Naive B cell (primary cell): ENCODE measurements at places on chromosomes 7 and 10.
A peak's percentile ranks its signal among the peaks of the same experiment; 100 is the strongest.

- peaks cover 12% of the 10 kb centered on the region for H3K27me3 ChIP-seq
- H3K4me3 ChIP-seq, result no peak overlapping the region
- H3K36me3 ChIP-seq, result no peaks in the 10 kb centered on the region
- H3K4me1 ChIP-seq, result no peaks in the 10 kb centered on the region
- no peak for DNase-seq
- H3K27ac ChIP-seq, result no peak overlapping the region
These were observed 16.2 kb downstream of the CPVL start for GRCh38 chr7:29130096-29130495.

- no peak for DNase-seq
- no peaks in the 10 kb centered on the region for H3K27me3 ChIP-seq
These were observed 154.7 kb upstream of the TMEM106B start for GRCh38 chr7:12056381-12056780.

- peaks cover 54% of the 10 kb centered on the region for H3K4me1 ChIP-seq
- H3K4me3 ChIP-seq, result peak overlapping the region; percentile 85
- peak overlapping the region; percentile 95 for H3K27ac ChIP-seq
These were observed 11.4 kb downstream of the ATG9B start for GRCh38 chr7:151012911-151013347.

- H3K27me3 ChIP-seq, result no peaks in the 10 kb centered on the region
- no peak overlapping the region for H3K4me3 ChIP-seq
- no peak overlapping the region for H3K27ac ChIP-seq
- H3K36me3 ChIP-seq, result peaks cover 7% of the 10 kb centered on the region
These were observed 601.6 kb downstream of the PTPRN2 start for GRCh38 chr7:157986051-157986450.

GRCh38 chr10:35562427-35562826 lies 42.7 kb upstream of the GJD4 start:
- no peak overlapping the region for H3K4me3 ChIP-seq
- H3K36me3 ChIP-seq, result peaks cover 31% of the 10 kb centered on the region
- no peak for DNase-seq
- H3K27ac ChIP-seq, result peak overlapping the region; percentile 79

DNA sequence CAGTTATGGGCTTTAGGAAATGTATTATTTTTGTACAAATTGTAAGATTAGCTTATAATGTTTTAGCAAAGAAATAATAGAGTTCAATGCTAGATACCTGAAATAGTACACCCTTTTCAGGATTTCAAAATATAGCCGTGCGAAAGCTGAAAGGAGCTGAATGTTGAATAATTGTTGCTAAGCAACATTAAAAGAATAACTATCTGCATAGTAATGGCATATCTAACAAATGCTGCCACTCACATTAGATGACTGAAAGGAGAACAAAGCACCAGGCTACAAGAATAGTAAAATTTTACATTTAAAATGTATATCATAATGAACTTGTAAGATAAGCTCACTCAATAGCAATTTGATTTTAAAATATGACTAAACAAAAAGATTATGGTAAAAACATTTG lies 82.5 kb downstream of the SDHAF3 start:
- DNase-seq, result no peak
- no peaks in the 10 kb centered on the region for H3K4me1 ChIP-seq
- no peak overlapping the region for H3K27ac ChIP-seq
- no peak overlapping the region for H3K4me3 ChIP-seq
- no peaks in the 10 kb centered on the region for H3K27me3 ChIP-seq
- no peaks in the 10 kb centered on the region for H3K36me3 ChIP-seq

DNA sequence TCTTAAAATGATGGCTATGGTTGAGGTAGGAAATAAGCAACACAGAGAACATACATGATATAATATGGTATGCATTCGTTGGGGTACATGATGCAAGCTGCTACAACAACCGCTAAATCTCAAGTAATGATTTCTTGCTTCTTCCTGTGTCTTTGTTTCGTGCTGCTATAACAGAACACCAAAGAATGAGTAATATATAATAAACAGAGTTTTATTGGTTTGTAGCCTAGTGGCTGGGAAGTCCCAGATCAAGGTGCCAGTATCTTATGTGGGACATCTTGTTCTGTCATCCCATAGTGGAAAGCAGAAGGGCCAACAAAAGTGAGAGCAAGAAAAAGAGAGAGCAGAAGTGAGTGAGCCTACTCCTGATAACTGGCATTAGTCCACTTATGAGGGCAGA lies 689.7 kb downstream of the SUGCT start:
- H3K27me3 ChIP-seq, result no peaks in the 10 kb centered on the region
- no peak overlapping the region for H3K4me3 ChIP-seq
- H3K4me1 ChIP-seq, result no peaks in the 10 kb centered on the region
- no peaks in the 10 kb centered on the region for H3K36me3 ChIP-seq
- no peak overlapping the region for H3K27ac ChIP-seq

DNA sequence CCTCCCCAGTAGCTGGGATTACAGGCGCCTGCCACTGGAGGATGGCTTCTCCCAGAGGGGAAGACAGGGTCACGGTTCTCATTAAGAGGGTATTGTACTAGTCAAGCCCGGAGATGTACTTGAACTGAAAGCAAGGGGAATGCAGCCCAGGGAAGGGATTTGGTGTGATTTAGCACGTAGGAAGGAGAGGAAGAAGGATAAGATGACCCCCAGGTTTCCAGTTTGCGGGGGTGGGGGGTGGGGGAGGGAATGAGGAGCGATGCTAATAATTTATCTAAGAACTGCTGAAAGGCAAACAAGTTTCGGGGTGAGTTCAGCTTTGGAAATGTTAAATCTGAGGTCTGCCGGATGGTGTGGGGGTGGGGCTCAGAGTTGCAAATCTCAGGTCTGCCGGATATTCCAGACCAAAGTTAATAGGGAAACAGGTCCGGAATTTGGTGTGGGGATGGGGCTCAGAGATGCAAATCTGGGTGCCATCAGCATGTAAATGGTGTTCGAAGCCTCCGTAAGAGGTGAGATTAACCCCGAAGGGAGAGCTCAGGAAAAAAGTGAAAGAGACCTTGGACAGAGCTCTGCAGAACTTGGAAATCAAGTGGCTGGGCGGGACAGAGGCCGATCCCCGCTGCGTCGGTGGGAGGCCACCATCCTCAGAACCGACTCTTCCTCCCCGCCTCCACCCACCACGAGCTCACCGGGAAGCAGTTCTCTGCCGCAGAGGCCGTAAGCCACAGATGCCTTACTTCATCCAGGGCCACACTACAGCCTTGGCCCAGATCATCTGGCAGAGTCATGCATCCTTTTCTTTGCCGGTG lies 1.6 kb upstream of the SEPHS1 start:
- H3K36me3 ChIP-seq, result no peaks in the 10 kb centered on the region
- DNase-seq, result no peak
- peaks cover 25% of the 10 kb centered on the region for H3K27me3 ChIP-seq
- H3K4me1 ChIP-seq, result peaks cover 20% of the 10 kb centered on the region
- peak overlapping the region; percentile 75 for H3K27ac ChIP-seq

GRCh38 chr10:72375585-72375984 lies 20.9 kb upstream of the DNAJB12 start:
- H3K36me3 ChIP-seq, result no peaks in the 10 kb centered on the region
- no peak for DNase-seq
- H3K4me3 ChIP-seq, result no peak overlapping the region
- H3K27me3 ChIP-seq, result no peaks in the 10 kb centered on the region
- no peak overlapping the region for H3K27ac ChIP-seq

DNA sequence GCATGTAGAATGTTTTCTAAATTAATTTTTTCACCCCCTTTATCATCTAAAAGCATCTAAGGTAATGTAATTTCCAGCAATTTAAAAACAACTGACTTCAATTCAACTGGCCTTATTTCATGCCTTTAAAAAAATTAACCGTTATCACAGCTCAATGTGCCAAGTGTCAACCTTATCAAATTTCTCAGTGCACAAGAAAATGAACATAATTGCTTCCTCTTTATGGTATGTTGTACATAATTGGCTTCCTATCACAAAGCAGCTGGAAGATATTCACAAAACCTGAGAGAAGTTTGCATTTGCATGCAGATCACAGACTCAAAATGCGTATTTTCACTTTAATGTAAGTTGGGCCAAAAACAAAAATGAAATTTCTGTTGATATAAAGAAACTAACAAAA lies 966.4 kb downstream of the GRM8 start:
- H3K4me1 ChIP-seq, result no peaks in the 10 kb centered on the region
- no peaks in the 10 kb centered on the region for H3K36me3 ChIP-seq
- no peaks in the 10 kb centered on the region for H3K27me3 ChIP-seq
- H3K4me3 ChIP-seq, result no peak overlapping the region
- H3K27ac ChIP-seq, result no peak overlapping the region
- no peak for DNase-seq

- H3K4me3 ChIP-seq, result no peak overlapping the region
- no peak for DNase-seq
- no peaks in the 10 kb centered on the region for H3K4me1 ChIP-seq
- no peaks in the 10 kb centered on the region for H3K36me3 ChIP-seq
- peaks cover 8% of the 10 kb centered on the region for H3K27me3 ChIP-seq
- H3K27ac ChIP-seq, result no peak overlapping the region
These were observed 71.7 kb upstream of the ADAM12 start for GRCh38 chr10:126459878-126460481.

GRCh38 chr7:127690337-127690736 lies 38.3 kb downstream of the SND1 start:
- no peaks in the 10 kb centered on the region for H3K27me3 ChIP-seq
- H3K4me1 ChIP-seq, result peaks cover 25% of the 10 kb centered on the region
- H3K4me3 ChIP-seq, result no peak overlapping the region
- peaks cover 35% of the 10 kb centered on the region for H3K36me3 ChIP-seq

DNA sequence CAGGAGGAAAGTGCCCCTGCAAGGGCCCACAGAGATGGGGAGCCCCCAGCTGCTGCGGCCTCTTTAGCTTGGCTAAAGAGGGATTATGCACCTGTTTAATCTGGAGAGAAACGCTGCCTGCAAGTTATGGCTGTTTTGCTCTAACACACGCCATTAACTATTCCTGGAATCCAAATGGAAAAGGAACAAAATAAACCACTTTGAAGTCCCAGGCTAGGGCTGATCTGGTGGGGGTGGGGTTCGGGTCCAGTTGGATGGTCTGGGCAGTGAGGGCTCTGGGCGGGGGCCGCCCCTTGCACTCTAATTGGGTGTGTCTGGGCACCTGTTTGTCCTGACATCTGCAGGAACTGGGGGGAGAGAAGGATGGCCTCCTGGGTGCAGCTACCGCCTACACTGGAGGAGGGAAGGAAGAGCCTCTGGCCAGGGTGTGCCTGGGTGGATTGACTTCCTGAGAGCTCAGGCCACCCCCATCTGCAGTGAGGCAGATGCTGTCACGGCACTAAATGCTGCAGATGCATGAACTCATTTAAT lies 300.6 kb downstream of the ZEB1 start:
- peaks cover 7% of the 10 kb centered on the region for H3K36me3 ChIP-seq
- H3K27ac ChIP-seq, result no peak overlapping the region
- H3K4me1 ChIP-seq, result no peaks in the 10 kb centered on the region
- H3K27me3 ChIP-seq, result peaks cover 7% of the 10 kb centered on the region
- H3K4me3 ChIP-seq, result no peak overlapping the region

DNA sequence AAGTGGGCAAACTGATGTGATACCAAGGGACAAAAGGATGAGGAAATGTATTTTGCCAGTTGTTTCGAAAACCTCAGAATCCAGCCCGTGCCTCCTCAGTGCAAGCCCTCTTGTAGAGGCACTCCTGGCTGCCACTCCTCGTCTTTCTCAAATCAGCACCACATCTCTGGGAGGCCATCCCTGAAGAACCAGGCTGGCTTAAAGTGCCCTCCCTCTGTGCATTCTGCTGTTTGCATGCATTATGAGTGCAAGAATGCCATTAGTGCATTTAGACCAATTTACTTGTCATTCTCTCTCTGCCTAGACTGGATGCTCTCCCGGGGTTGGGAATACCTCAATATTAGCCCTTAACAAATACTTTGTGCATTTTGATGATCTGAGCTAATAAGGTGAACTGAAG lies 19.9 kb upstream of the FAM180A start:
- H3K4me1 ChIP-seq, result no peaks in the 10 kb centered on the region
- no peaks in the 10 kb centered on the region for H3K36me3 ChIP-seq
- no peak overlapping the region for H3K27ac ChIP-seq
- DNase-seq, result no peak
- H3K4me3 ChIP-seq, result no peak overlapping the region

- H3K4me3 ChIP-seq, result no peak overlapping the region
- DNase-seq, result no peak
- H3K4me1 ChIP-seq, result no peaks in the 10 kb centered on the region
- H3K27ac ChIP-seq, result no peak overlapping the region
- no peaks in the 10 kb centered on the region for H3K27me3 ChIP-seq
- no peaks in the 10 kb centered on the region for H3K36me3 ChIP-seq
These were observed 35.5 kb downstream of the SEMA3C start for GRCh38 chr7:80883154-80884025.

DNA sequence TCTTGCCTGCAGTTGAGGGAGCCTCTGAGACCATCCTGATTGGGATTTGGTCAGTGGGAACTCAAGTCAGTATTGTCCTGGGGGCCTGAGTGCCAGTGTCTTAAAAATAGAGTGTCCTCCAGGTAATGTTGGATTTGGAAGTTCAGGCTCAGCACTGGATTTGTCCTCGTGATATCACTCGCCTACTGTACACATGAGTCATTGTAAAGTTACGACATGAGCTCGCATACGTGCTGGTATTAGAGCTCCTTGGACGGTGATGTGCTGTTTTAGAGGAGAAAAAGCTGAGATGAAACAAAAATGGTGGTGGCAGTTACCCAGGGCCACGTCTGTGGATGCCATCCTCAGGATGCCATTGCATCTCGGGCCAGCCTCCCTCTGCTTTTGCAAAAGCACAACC lies 78.2 kb downstream of the MGMT start:
- H3K27me3 ChIP-seq, result no peaks in the 10 kb centered on the region
- no peak for DNase-seq
- peaks cover 3% of the 10 kb centered on the region for H3K36me3 ChIP-seq

DNA sequence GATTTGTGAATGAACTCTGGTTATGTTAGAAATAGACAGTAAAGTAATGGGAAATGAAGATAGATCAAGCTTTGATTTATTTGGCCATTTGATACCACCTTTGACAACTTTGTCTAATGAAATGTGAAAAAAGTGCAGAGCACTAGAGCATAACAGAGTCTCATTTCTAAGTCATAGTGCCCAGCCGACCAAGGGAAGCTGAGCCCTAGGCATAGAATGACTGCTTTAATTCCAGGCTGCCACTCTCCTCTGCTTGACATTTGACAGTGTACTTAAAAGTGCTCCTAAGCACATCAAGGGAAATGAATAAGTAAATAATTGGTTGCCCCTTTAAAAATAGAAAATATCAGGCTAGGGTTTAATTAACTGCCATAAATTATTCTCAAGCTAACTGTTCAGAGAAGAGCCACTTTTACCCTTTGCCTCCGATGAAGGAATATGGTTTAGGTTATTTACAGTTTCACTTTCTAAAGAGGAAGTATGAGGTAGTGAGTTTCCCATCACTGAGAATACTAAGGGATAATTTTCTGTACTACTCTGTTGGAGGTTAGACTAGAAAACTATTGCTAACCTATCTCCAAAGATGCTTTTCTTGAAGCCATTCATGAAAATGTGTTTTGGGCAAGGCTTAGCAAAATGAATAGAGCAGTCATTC lies 591.6 kb downstream of the REEP3 start:
- H3K4me3 ChIP-seq, result no peak overlapping the region
- no peaks in the 10 kb centered on the region for H3K36me3 ChIP-seq
- peak overlapping the region; percentile 18 for H3K27ac ChIP-seq
- peaks cover 8% of the 10 kb centered on the region for H3K4me1 ChIP-seq
- no peak for DNase-seq

GRCh38 chr10:121371836-121372235 lies 226.4 kb downstream of the FGFR2 start:
- H3K27ac ChIP-seq, result no peak overlapping the region
- H3K27me3 ChIP-seq, result no peaks in the 10 kb centered on the region
